RCC 7860 (cell line): ENCODE measurements at places on chromosomes 6 and 20.

- DNase-seq = no peak
These were observed 266.1 kb upstream of the PTCHD4 start for GRCh38 chr6:48377115-48377514.

DNA sequence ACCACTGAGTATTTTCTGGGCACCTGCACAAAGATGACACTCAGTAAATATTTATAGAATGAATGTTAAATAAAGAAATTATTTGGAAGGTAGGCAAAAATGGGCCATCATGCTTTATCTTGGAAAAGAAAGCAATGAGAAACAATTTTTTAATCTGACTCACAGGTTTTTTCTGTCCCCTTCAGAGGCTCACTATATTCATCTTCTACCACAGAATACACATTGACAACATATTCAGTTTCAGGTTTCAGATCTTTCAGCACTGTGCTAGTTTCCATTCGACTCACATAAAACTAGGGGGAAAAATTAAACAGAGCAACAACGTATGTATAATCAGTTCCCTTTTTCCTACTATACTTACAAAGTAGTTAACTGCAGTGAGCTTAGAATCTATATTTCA lies 58.3 kb downstream of the COL12A1 start:
- no peak for DNase-seq

DNA sequence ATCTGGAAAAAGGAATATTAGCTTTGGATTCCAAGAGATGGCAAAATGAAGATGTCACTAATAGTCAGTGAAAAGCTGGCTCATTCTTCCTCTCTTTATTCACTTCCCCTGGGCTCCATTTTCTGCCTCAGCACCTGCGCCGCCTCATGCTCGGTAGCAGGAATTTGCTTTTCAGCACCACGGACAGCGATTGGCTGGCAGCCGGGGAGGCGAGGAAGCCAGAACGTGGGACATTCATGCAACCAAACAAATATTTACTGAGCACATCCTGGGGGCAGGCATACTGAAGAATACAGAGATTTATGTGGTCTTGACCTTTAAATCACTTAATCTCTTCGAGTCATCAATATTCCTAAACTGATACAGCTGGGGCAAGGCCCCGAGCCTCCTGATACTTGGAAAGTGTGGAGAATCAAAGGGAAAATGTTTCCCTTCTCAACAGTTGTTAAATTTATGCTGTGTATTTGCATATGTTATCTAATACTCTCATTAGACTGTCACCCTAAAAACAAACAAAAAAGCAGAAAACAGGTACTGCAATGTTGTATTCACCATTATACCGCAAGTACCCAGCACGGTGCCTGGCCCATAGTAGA lies 12.1 kb upstream of the PDYN start:
- peak; percentile 8 for DNase-seq

DNA sequence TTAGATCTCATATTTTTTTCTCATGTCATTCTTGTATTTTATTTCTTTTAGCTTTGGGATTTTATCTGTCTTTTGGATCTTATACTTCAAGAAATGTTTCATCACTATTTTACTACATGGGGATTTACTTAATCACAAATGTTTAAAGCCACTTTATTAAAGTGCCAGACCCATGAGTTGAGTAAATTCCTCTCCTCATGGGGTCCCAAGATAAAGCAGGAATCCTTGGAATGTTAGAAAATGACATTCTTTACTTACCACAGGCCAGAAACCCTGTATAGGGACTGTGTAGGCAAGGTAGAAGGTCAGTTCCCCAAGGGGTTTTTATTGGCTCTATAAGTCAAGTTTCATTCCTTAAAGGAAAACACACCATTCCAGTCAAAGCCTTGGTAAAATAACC lies 28.4 kb upstream of the OR2J2 start:
- DNase-seq = peak; percentile 84

DNA sequence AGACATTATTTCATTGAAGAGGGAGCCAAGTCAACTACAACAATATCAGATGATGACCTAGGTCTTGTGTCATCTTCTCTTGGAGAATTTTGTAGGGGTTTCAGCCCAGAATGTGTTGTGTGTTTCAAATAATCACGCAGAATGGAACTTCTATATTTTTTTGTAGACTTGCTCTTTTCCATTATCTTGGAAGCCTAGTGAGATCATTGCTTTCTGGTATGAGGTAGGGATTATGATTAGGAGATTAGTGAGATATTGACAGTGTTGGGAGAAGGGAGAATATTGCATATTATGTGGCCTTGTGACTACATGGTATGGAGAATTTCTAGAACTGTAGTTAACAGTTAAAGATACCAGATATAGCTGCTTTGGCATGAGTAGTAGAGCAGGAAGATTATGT lies 423.6 kb upstream of the PLCB4 start:
- no peak for DNase-seq

DNA sequence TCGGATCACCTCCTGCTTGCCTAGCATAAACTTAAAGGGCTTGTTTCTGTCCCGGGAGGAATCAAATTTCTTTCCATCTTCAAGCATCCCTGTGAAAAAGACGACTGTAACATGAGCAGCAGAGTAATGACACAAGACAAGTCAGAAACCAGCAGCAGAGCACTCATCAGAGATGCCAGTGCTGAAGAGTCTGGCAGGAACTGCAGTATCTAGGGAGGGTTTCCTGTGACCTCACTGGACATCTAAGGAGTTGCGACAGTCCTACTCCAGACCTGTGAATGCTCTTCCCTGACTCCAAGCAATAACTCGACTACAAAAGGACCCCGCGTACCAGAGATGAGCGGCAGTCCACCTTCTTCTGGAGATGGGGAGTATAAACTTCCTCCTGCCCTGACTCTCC lies 17.3 kb downstream of the FKBP1A start:
- no peak for DNase-seq

GRCh38 chr6:34236443-34237315 lies at the start of gene HMGA1:
TSS of gene HMGA1 (plus strand) at chr6:34236873. CDS start at chr6:34240781, 3,908 bp downstream.
- no peak for DNase-seq

DNA sequence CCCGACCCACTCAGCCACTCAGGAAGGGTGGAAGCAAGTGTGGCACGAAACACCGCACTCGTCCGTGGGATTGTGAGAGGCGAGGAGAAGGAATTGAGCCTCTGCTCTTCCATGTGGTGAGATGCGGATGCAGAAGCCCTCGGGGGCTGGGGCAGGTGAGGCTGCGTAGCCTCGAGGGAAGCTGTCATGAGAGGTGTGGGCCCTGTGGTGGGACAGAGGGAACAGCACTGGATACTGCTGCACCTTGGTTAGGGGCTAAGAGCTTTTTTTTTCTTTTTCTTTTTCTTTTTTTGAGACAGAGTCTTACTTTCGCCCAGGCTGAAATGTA lies 86.5 kb downstream of the PTPN1 start:
- DNase-seq = no peak
